ENCODE measurements at places on chromosomes 4 and X. TPM values are rescaled to one million over a fixed set of nuclear protein-coding genes. Genes with fewer than 3 reads are reported as not detected.

The EDA gene
- 6.7 TPM for total RNA-seq

The PRSS12 gene
- 0.64 TPM for total RNA-seq

The CHRNA9 gene
- total RNA-seq: not detected

The CT47B1 gene
- total RNA-seq: not detected

The SLC49A3 gene
- 18.3 TPM for total RNA-seq

The POU4F2 gene
- not detected for total RNA-seq

The ETDC gene
- not detected for total RNA-seq

The PCDH7 gene
- total RNA-seq: 6.1 TPM

The ALB gene
- total RNA-seq: 9.1 TPM

The TMEM47 gene
- 36.8 TPM for total RNA-seq
